ENCODE measurements at places on chromosomes 4 and X. TPM values are rescaled to one million over a fixed set of nuclear protein-coding genes. Genes with fewer than 3 reads are reported as not detected.

GRCh38 chr4:109947457-109947856 is 34.8 kb downstream of the EGF start:
- H3K27ac ChIP-seq: no peak overlapping the region
- H3K27me3 ChIP-seq: peaks cover 3% of the 10 kb centered on the region
- H3K36me3 ChIP-seq: no peaks in the 10 kb centered on the region

GRCh38 chrX:136488706-136489105 is 959 bp downstream of the BRS3 start:
- H3K4me3 ChIP-seq: no peak overlapping the region
- H3K27ac ChIP-seq: no peak overlapping the region
- H3K36me3 ChIP-seq: no peaks in the 10 kb centered on the region
- no peak for DNase-seq
- H3K4me1 ChIP-seq: no peaks in the 10 kb centered on the region
- H3K27me3 ChIP-seq: peaks cover 30% of the 10 kb centered on the region

DNA sequence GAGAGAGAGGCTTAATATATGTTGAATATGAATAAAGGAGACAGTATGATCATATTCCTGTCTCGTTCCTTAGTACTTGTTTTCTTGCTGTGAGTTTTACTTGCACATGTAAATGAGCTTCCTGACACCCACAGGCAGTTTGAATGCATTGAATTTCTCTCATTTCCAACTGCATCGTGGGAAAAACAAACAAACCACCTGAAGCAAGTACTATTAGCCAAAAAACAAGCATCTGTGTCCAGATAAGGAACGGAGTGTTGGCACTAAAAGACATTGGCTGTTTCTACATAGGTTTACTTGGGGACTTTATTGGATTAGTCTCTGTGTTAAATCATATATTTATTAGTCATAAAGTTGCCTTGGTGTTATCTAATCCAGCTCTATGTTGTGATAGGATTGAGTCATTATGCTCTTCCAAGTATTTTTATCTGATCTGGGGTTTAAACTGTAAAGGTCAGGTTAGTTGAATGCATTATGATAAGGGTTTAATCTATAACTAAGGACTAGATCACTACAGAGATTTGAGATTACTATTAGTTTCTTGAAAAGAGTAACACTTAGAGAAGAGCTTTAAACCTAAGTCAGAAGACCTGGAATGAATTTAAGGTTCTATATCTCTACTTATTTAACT is 339.0 kb upstream of the SPANXN4 start:
- H3K36me3 ChIP-seq: no peaks in the 10 kb centered on the region
- H3K4me3 ChIP-seq: no peak overlapping the region
- H3K27me3 ChIP-seq: no peaks in the 10 kb centered on the region

DNA sequence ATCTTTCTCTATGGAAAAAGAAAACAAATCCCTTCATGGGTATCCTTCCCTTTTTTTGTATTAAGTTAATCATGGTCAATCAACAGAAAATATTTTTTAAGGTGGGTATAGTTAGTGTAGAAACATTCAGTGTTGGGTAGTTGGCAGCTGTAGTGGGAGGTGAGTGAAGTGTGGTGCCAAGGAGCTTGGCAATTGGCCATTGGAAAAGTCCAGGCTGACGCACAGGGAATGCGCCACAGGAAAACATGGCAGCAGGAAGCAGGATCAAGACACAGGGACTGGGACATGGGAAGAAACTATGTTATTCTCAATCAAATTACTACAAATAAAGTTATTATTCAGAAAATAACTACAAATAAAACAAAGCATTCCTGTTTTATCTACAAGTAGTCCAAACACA is 20.0 kb downstream of the PALLD start:
- no peaks in the 10 kb centered on the region for H3K27me3 ChIP-seq
- DNase-seq: no peak
- H3K4me3 ChIP-seq: no peak overlapping the region
- H3K36me3 ChIP-seq: no peaks in the 10 kb centered on the region

- no peak overlapping the region for H3K4me3 ChIP-seq
- H3K27me3 ChIP-seq: no peaks in the 10 kb centered on the region
- peaks cover 2% of the 10 kb centered on the region for H3K36me3 ChIP-seq
These were observed 86.9 kb downstream of the RELL1 start for GRCh38 chr4:37599092-37599790.

DNA sequence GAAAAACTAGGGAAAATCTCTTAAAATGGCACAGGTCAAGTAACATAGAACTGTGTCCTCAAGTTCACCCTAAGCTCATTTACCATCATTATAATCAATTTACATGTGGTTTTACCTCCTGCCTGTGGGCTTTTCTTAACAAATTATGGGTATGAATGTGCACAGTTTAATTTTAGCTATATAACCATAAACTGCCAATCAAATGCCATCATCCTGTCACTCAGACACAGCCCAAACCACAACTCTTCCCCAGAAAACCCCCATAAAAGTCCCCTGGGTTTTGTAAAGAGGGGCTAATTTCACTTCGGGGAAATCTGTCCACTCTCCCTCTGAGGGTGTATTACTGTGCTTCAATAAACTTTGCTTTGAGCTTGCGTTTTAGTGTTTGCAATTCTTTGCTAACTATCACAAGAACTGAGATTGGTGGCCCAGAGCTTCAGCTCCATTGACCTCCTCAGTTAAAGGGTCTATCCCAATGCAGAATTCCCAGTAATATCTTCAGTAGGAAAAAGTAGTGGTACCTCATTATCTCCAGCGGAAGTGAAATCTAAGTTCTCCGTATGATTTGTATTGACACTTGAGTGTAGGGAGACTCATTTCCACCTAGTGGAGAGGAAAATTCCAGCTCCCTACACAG is 394.6 kb downstream of the SPOCK3 start:
- no peaks in the 10 kb centered on the region for H3K4me1 ChIP-seq
- no peak for DNase-seq
- H3K36me3 ChIP-seq: no peaks in the 10 kb centered on the region
- H3K27ac ChIP-seq: no peak overlapping the region

DNA sequence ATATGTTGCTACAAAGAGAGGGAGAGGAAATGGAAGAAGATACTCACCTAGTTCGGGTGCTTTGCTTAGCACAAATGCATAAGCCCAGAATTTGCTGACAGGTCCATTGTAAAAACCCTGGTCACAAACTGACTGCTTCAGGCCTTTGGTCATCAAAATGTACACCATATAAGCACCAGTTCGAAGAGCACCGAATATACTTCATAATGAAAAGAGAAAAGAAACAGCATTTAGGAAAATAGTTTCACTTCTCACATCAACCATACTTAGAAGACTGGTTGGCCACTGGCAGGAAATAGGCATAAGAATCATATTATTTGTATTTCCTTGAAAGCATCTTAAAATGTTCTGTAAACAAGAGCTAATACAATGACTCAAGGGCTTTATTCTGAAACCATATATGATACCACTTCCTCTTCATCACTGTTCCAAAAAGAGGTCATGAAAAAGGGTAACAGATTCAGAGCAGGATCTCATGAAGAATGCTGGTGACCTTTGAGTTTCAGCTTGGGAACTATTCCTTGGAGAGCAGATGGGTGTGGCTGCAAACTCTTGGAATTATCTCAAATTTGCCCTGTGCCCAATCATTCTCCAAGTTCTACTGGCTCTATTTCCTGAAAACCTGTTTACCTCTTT is 138.7 kb downstream of the ELOVL6 start:
- no peak for DNase-seq
- peaks cover 30% of the 10 kb centered on the region for H3K4me1 ChIP-seq
- no peak overlapping the region for H3K4me3 ChIP-seq
- H3K27me3 ChIP-seq: no peaks in the 10 kb centered on the region
- H3K36me3 ChIP-seq: no peaks in the 10 kb centered on the region

- no peak for DNase-seq
- H3K4me3 ChIP-seq: no peak overlapping the region
- H3K36me3 ChIP-seq: no peaks in the 10 kb centered on the region
- H3K27me3 ChIP-seq: no peaks in the 10 kb centered on the region
- H3K4me1 ChIP-seq: no peaks in the 10 kb centered on the region
These were observed 8.1 kb upstream of the CYTL1 start for GRCh38 chr4:5027346-5027745.

- H3K36me3 ChIP-seq: no peaks in the 10 kb centered on the region
- no peaks in the 10 kb centered on the region for H3K4me1 ChIP-seq
- H3K27me3 ChIP-seq: no peaks in the 10 kb centered on the region
- H3K4me3 ChIP-seq: no peak overlapping the region
- no peak for DNase-seq
These were observed 1192.6 kb downstream of the C4orf33 start for GRCh38 chr4:130288576-130288975.

DNA sequence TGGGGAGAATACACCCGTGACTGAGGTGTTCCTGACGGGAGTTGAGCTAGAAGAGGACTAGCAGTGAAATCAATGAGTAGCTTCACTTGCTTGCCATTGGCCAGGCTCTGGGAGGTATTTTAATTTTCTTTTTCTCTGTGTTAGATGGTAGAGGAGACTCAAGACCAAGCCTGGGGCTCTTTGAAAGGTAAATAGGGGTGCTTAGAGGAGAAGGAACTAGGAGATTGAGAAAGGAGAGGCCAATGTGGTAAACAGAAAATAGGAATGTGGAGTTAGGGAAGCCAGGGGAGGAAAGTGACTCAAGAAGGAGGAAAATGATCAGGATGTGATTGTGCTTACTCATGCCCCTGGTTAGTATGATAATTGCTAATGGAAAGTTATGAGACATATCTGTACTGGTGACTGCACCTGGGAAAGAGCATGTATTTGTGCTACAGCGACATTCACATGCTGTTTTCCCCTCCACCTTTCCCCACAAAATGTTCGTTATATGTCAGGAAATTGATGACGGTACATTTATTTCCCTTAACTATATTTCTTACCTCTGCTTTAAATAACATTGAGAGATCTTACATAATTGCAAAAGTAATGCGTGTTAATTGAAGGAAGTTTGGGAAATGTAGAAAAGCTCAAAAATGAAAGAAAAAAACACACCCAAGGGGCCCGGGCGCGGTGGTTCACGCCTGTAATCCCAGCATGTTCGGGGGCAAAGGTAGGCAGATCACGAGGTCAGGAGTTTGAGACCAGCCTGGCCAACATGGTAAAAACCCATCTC is 16.9 kb upstream of the LRBA start:
- peaks cover 6% of the 10 kb centered on the region for H3K27me3 ChIP-seq
- H3K27ac ChIP-seq: peak overlapping the region; percentile 95
- peak; percentile 23 for DNase-seq
- H3K4me3 ChIP-seq: peak overlapping the region; percentile 64
- H3K4me1 ChIP-seq: peaks cover 28% of the 10 kb centered on the region

DNA sequence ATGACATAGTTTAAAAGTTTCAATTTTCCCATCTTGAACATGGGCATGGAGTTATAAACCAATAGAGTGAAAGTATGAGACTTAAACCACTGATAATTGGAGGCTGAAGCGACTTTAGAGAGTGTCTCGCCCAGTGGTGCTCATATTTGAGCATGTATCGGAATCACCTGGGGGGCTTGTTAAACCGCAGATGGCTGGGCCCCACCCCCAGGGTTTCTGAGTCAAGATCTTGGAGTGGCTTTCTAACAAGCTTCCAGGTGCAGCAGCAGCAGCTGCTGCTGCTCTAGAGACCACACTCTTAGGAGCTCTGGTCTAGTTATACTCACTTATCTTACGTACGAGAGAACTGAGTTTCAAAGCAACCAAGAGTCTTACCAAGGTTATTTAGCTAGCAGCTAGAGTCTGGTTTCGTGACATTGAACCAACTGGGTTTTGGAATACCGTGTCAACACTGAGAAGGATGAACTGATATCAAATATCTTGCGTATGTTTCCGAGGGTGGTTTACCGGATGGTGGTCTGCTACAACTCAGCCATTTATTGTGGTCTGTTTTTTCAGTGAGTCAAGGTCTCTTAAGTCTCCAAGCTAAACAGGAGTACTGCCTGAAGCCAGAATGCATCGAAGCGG is 5.9 kb downstream of the PHEX start:
- H3K4me3 ChIP-seq: peak overlapping the region; percentile 82
- no peaks in the 10 kb centered on the region for H3K27me3 ChIP-seq
- H3K4me1 ChIP-seq: peaks cover 32% of the 10 kb centered on the region
- H3K27ac ChIP-seq: peak overlapping the region; percentile 90
- DNase-seq: peak; percentile 45

GRCh38 chr4:87092389-87093141 is 127.9 kb downstream of the KLHL8 start:
- no peaks in the 10 kb centered on the region for H3K27me3 ChIP-seq
- peaks cover 2% of the 10 kb centered on the region for H3K36me3 ChIP-seq
- no peak overlapping the region for H3K27ac ChIP-seq
- H3K4me1 ChIP-seq: peaks cover 22% of the 10 kb centered on the region
- no peak for DNase-seq

- H3K27me3 ChIP-seq: no peaks in the 10 kb centered on the region
- DNase-seq: no peak
- H3K4me3 ChIP-seq: no peak overlapping the region
- no peaks in the 10 kb centered on the region for H3K36me3 ChIP-seq
- no peaks in the 10 kb centered on the region for H3K4me1 ChIP-seq
These were observed 46.7 kb downstream of the MAOB start for GRCh38 chrX:43835559-43835958.

DNA sequence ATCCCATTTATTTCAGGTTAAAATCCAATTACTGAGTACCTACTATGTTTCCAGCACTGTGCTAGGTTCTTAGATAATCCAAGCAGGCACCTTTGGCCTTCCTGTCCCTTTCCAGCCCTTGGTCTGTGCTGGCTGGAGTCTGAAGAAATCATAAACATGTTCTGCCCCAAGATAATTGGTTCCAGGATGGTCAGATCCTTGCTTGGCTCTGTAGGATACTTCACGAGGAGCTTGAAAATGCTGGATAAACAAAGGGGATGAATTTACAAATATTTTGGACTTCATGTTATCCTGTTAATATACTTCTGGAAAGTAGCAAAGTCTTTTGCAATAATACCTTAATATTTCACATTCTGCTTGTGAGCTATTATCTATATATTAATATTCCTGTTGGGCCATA is 35.0 kb upstream of the FHL1 start:
- no peak overlapping the region for H3K27ac ChIP-seq
- no peak overlapping the region for H3K4me3 ChIP-seq
- no peak for DNase-seq
- H3K36me3 ChIP-seq: no peaks in the 10 kb centered on the region
- no peaks in the 10 kb centered on the region for H3K27me3 ChIP-seq

- DNase-seq: peak; percentile 9
- H3K27ac ChIP-seq: no peak within 1 kb of the TSS
- H3K27me3 ChIP-seq: peaks cover 44% of the 10 kb centered on the region
- H3K36me3 ChIP-seq: no peaks in the 10 kb centered on the region
These were observed at the start of gene PDLIM3 for GRCh38 chr4:185534866-185535611. TSS of gene PDLIM3 (minus strand) at chr4:185535507. CDS start at chr4:185535434, 73 bp downstream.

- H3K36me3 ChIP-seq: no peaks in the 10 kb centered on the region
- H3K27ac ChIP-seq: no peak overlapping the region
- no peak for DNase-seq
These were observed 402.5 kb downstream of the RAPGEF2 start for GRCh38 chr4:159505266-159505975.

GRCh38 chr4:6852582-6852981 is 57.0 kb upstream of the TBC1D14 start:
- H3K27me3 ChIP-seq: no peaks in the 10 kb centered on the region
- DNase-seq: no peak
- peaks cover 31% of the 10 kb centered on the region for H3K4me1 ChIP-seq
- no peak overlapping the region for H3K27ac ChIP-seq
- H3K36me3 ChIP-seq: peaks cover 53% of the 10 kb centered on the region

F8A3 gene
- total RNA-seq: 8.8 TPM

RXFP1 gene
- total RNA-seq: not detected

PAGE2 gene
- not detected for total RNA-seq

DGKK gene
- total RNA-seq: not detected

OTUD5 gene
- 59.5 TPM for total RNA-seq

STK26 gene
- total RNA-seq: 76.4 TPM

BTC gene
- not detected for total RNA-seq

RBMX gene
- total RNA-seq: 393 TPM
